ENCODE measurements at places on chromosomes 13 and 19.

- DNase-seq = no peak
These were observed 12.7 kb downstream of the LPAR6 start for GRCh38 chr13:48400090-48400694.

DNA sequence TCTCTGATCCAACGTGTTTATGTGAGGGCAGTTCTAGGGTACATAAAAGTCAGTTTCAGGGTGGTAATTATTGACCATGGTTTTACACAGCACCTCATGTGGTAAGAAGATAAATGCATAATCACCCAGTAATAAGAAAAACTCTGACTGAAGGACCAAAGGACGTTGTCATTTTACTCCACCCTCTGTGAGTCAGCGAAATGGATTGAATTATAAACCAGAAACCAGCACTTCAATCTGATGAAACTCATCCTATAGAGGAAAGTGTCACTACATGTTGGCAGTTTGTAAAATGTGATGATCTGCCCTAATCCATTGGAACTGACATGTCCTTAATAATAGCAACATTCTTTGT lies 406.8 kb downstream of the KLF5 start:
- no peak for DNase-seq

- DNase-seq = no peak
These were observed 11.2 kb downstream of the AP3D1 start for GRCh38 chr19:2140138-2140569.

- no peak for DNase-seq
These were observed 257.6 kb downstream of the DLEU7 start for GRCh38 chr13:50585674-50586413.

DNA sequence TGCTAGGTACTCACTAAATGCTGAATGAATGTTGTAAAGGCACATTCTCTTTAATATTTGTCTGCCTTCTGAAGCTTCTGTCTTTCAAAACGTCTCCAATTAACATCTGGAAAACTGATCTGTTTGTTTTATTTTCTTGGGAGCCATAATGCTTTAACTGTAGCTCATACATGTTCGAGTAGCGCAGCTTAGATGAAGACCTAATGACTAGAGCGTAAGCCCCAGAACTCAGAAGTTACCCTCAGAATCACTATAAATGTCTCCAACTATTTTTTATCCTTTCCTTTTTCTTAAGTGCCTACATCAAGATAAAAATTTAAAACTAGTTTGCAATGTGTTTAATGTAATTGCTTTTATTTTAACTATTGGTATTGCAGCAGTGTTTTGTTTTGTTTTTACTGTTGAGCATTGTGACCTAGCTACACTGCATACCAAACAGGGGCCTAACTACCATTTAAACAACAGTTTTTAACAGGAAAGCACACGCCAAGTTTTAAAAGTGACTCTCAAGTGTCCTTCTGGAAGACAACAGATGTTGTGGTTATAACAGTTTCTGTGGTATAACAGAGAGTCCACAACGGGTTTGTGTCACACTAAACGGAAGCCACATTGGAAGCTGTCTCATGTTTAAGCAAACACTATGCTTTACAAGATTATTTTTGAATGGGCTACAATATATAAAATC lies 42.0 kb downstream of the MRPL57 start:
- DNase-seq = no peak

DNA sequence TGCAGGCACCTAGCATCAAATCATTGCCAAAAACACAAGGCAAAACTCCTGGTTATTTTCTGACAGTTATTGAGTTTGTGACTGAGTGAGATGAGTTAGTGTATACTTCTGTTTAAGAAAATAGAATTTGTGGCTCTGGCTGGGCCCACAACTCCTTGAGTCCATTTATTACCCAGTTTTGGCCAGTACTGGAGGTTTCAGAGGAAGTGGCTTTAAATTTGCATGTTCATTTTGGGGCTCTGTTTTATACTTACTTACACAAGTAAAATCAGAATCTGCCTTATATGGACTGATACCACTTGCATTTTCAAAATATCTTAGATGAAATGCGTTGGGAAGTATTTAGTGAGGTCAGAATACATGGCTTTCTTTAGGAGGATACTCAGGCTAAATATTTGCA lies 29.0 kb downstream of the TNFSF11 start:
- DNase-seq = no peak

DNA sequence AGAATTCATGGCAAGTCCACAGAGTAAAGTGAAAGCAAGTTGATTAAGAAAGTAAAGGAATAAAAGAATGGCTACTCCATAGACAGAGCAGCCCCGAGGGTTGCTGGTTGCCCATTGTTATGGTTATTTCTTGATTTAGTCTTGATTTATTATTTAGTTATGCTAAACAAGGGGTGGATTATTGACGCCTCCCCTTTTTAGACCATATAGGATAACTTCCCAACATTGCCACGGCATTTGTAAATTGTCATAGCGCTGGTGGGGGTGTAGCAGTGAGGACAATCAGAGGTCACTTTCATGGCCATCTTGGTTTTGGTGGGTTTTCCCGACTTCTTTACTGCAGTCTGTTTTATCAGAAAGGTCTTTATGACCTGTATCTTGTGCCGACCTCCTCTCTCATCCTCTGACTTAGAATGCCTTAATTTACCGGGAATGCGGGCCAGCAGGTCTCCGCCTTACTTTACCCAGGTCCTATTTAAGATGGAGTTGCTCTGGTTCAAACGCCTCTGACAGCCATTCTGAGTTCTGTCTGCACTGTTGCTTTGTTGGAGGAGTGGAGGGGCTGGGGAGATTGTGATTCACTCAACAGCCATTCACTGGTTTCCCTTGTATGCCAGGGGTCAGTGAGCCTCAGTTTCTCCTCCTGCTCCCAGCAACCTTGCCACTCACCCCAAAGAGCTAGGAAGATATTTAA lies 27.6 kb downstream of the HPN start:
- no peak for DNase-seq

GRCh38 chr19:40610396-40611064 lies 9.4 kb downstream of the LTBP4 start:
- DNase-seq = peak; percentile 15

GRCh38 chr19:45428384-45429231 lies 4.9 kb upstream of the ERCC1 start:
- no peak for DNase-seq

- no peak for DNase-seq
These were observed 17.1 kb downstream of the PCCA start for GRCh38 chr13:100106005-100106404.

DNA sequence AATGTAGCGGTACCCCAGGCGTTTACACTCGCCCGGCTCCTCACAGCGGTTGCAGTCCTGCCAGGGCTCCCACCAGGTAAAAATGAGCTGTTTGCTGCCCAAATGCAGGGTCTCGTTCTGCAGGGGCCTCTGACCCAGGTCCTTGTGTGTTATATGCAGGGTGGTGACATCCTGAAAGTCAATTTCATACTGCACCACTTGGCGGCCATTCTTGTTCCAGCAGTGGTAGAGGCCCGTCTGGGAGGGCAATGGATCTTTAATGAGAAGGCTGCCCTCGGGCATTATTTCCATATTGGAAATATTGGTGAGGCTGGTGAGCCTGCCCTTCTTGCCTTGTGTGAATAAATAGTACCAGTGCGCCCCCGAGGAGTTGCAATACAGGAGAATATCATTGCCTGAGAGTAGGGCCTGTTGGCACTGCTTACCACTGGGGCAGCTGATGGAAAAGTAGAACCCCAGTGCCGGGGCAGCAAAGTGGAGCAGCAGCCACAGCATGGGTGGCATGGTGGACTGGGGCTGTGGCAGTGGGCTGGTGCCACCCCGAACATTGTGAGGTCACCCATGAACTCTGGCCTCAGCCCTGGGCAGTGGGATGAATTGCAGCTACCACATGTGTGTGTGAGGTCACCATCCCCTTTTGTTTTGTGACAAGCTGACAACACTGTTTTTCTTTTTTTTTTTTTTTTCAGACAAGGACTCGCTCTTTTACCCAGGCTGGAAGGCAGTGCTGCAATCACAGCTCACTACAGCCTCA lies at the start of gene FAM187B:
Gene FAM187B (minus strand): TSS at position 563 of the 754 bp plus-strand sequence. CDS start 59 bp downstream, at position 504.
- no peak for DNase-seq

- DNase-seq = no peak
These were observed 130.5 kb downstream of the PAN3 start for GRCh38 chr13:28268800-28269223.

GRCh38 chr13:99990126-99990977 lies 8.8 kb downstream of the ZIC2 start:
- no peak for DNase-seq

DNA sequence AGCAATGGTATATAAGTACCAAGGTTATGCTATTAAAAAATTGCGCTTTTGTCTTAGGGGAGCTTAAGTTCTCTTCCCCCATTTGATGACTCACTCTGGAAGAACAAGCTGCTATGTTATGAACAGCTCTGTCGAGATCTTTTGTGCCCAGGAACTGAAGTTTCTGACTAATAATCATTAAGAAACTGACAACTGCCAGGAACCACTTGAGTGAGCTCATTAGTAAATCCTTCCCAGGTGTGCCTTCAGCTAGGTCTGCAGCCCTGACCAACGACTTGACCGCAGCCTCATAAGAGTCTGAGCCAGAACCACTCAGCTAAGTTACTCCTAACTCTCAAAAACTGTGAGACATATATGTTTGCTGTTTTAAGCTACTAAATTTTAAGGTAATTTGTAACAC lies 147.8 kb downstream of the SLITRK6 start:
- no peak for DNase-seq

DNA sequence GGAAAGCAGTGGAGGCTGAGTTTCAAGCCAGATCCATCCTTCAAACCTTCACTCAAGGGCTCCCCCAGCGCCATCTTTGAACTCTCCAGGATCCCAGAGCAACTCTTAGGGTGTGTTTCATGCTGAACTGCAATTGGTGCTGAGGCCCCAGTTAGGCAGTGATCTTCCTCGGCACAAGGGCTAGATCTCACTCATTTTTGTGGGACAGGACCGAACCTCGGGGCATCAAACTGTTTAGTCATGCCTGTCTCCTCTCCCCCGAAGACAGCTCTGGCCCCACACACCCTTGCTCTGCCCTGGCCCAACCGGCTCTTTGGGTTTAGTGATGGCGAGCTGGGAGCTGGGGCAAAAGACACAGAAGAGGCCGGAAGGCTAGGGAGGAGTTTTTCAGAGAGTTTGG lies 115.1 kb downstream of the NUFIP1 start:
- no peak for DNase-seq

GRCh38 chr19:30212574-30212973 lies 159.6 kb upstream of the ZNF536 start:
- no peak for DNase-seq

DNA sequence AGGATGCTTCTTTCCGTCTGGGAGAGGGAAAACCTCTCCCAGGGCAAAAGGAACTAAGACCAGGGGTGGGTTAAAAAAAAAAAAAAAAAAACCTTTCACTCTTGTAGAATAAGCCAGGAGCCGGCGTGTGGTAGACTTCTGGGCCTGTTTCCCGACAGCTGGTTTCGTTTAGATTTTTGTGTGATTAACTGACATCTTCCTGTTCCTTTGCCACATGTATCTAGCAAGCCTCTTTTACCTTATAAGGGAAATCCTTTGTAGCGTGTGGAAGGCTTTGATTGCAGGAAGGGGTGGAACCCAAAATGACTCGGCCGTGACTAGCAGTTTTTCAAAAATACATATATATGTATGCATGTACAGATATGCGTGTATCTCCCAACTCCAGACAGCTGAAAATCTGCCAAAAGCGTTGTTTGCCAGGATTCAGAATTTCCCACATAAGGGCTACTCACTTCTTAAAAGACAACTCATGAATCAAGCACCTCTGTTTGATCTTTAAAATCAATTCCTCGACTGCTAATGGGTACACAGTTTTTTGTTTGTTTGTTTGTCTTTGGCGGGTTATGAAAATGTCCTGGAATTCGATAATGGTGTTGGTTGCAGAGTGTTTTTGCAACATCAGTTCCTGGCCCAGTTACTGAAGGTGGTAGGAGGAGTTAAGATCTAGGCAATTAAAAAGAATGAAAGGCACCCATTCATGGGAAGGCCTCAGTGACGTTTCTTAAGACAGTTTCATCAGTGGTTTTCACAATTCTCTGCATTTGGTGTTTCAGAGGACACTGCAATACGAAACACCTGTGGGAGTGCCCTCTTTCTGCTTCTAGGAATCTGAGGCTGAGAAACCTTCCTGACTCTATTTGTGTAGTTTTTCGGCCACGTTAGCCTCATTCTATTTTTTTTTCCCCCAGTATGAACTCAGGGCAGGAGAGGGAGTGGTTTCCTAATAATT lies 2.7 kb downstream of the TPM4 start:
- DNase-seq = peak; percentile 76

GRCh38 chr13:75610466-75610865 lies 25.7 kb upstream of the LMO7 start:
- no peak for DNase-seq

- DNase-seq = no peak
These were observed 48.2 kb upstream of the GPI start for GRCh38 chr19:34316741-34317301.

GRCh38 chr19:10653732-10654609 lies at the start of gene ILF3:
ILF3 (plus strand) TSS chr19:10654346; CDS start chr19:10670606, 16,260 bp downstream.
- peak; percentile 100 for DNase-seq

DNA sequence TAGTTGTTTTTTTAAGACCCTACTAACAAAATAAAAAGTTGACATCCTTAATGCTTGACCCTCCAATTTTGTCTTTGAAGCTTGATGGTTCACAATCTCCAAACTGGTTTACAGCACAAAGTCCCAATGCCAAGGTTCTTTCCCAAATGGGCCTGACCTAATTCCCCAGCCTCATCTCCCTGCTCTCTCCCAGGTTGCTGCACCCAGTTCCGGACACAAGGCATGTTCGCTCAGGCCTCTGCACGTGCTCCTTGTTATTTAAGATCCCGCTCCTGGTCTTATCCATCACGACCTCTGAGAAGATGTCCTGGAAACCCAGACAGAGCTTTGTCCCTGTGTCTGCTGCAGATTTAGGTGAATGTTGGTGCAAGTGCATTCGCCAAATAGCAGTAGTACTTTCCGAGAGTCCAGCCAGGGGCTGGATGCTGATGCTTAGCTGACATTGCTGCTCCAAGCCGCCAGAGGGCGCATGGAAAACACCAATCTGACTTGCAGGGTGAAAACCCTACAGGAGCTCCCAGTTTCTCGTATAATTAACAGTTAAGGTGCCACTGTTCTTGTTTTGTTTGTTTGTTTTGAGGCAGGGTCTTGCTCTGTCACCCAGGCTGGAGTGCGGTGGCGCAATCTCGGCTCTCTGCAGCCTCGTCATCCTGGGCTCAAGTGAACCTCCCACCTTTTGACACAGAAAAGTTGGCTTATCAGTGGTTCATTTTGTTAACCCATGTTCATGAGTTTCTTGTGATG lies 18.5 kb downstream of the LYPD3 start:
- DNase-seq = peak; percentile 58

GRCh38 chr13:64556376-64556775 lies 2673.8 kb downstream of the PCDH9 start:
- no peak for DNase-seq

- no peak for DNase-seq
These were observed 58.6 kb downstream of the WASF3 start for GRCh38 chr13:26616126-26616525.

GRCh38 chr19:9819596-9819909 lies 674 bp upstream of the FBXL12 start:
- DNase-seq = no peak

DNA sequence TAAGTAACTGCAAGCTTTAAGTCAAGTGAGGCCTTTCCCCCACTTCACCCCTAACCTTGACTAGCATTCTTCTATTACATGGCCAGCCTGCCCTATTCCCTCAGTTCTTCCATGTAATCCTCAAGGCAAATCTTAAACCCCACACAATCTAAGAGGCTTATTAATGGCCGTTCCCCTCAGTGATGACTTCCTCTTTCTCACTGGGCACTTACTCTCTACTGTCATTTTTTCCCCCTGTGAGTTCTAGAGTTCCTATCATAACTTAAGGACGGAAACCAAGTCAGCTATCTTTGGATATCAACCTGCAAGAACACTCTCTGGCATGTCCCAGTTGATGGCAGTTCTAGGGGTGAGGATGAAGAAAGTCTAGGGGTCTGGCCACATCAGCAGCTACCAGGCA lies 131.2 kb downstream of the DCLK1 start:
- DNase-seq = no peak
